Caco-2 (cell line): ENCODE measurements at places on chromosomes 4 and X.
A peak's percentile ranks its signal among the peaks of the same experiment; 100 is the strongest.

DNA sequence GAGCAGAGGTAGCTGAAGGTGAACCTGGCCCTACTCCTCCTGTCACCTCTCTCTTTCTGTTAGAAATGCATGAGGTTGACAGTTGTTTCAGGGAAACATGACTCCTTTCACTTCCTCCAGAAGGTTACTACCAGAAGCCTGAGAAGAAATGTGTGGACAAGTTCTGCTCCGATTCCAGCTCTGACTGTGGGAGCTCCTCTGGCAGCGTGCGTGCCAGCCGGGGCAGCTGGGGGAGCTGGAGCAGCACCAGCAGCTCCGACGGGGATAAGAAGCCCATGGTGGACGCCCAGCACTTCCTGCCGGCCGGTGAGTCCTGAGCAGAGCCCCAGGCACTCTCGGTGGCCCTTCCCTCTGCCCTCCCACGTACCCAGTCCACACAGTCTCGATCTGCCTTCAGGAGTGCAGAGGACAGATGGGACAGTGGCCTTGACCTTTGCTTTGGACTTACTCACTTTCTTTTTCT lies 61.3 kb upstream of the TLR2 start:
- DNase-seq, result no peak

DNA sequence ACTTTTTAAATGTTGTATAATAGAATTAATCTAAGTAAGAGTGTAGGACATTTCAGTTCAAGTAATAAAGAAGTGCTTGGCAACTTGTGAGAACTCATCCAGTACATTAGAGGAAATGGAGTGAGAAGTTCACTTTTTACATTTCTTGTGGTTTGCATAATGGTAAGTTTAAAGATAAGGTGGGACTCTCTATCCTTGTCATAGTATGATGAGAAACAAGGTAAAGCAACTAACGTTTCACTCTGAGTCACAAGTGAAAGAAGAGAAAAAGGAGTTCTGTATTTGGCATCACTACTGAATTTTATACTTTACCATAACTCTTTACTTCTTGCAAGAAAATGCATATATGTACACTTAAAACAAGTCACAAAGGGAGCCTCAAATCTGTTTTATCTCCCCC lies 219.4 kb downstream of the SLC4A4 start:
- no peak for DNase-seq

GRCh38 chr4:179836179-179837075 lies 2394.2 kb upstream of the AGA start:
- no peak for DNase-seq

DNA sequence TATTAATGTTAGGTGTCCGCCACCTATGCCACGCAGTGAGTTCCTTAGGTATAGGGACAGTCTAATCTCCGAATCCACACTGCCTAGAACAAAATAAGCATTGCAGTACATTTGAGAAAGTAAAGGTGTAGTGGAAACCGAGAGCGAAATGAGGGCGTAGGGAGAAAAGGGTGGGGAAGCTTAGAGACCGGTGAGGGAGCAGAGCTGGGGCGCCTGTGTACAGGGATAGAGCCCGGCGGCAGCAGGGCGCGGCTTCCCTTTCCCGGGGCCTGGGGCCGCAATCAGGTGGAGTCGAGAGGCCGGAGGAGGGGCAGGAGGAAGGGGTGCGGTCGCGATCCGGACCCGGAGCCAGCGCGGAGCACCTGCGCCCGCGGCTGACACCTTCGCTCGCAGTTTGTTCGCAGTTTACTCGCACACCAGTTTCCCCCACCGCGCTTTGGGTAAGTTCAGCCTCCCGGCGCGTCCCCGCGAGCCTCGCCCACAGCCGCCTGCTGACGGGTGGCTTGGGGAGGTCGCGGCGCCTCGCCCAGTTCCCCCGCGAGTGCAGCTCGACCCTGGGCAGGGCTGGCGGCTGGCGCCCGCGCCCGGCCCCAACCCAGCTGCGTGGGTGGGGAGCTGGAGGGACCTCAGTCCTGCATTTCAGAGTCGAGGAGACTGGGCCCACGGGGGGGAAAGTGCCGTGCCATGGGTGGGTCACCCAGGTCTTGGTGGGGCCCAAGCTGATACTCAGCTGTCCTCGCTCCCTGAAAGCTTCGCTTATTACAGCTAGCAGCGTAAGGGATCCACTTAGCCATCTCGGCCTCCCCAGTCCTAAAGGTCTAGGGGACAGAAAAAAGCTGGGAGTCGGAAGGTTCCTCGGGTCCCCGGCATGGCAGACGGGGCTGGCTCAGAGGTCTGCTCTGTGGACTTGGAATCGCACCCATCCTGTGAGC lies at the start of gene ANXA3:
Gene ANXA3, plus strand, starts transcription at position 351 of the 932 bp plus-strand sequence. CDS start 2,704 bp downstream, outside the sequence.
- DNase-seq, result peak; percentile 90

DNA sequence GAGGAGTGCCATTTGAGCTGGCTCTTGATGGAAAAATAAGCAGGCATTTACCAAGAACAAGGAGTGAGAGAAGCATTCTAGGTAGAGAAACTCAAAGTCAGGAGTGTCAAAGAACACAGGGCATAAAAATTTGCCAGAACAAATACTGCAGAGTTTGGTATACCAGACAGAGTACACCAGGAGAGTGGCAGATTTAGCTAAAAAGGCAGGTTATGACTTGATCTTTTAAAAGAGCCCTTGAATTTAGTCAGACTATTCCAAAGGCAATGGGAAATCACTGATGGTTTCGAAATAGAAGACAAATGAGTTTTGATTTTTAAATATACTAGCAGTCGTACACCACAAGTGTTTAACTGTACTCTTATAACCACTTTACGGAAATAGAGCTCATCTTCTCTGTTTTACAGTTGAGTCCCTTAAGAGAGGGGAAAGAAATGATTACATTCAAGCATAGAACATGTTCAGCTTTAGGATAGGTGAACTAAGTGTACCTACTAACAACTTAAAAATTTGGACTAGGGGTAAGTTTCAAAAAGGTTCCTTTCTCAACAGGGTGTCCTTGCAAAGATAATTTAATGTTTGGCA lies 10.2 kb downstream of the UBE2D3 start:
- no peak for DNase-seq

GRCh38 chr4:25993395-25994185 lies 79.6 kb downstream of the SMIM20 start:
- DNase-seq, result peak; percentile 42

DNA sequence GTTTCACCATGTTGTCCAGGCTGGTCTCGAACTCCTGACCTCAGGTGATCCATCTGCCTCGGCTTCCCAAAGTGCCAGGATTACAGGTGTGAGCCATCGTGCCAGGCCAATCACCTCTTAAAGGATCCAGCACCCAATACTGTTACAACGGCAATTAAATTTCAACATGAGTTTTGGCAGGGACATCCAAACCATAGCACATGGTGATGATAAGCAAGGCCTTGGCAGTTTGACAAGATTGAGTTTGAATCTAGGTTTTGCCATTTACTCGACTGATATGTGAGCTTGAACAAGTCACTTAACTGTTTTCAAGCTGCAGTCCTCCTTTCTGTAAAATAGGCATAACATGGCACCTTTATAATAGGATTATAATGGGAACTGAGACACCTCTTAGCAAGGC lies 84.1 kb downstream of the GPR82 start:
- DNase-seq, result no peak

DNA sequence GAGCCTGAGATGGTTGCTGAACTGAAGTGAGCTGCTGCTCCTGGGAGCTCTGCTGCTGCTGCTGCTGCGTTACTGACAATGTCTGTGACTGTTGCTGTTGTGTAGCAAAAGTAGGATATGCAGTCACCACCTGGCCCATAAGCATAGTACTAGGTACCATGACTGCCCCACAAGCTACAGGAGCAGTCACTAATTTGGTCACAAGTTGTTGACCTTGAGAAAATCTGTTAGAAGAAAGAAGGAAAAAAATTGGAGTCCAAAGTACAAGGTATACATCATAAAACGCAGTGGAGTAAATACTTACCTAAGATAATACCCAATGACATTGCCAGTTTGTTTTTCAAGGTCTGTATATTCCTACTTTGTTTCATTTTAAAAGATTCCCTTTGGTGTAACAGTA lies 42.6 kb downstream of the TMEM165 start:
- peak; percentile 15 for DNase-seq

DNA sequence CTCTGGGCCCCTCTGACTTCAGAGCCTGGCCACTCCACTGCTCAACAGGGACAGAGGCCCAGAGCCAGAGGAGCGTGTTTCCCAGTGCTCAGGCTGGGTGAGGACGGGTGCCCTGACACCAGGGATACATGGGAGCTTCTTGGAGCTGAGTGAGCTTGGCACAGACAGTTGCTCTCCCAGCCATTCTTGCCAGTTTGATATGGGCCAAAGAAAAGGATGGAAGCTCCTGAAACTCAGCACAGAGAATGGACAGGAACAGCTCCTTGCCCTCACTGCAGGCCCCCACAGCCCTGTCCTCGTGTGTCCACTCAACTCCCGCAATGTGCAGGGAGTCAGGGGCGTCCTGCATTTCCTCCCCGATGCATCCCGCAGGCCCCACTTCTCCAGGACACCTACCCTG lies 38.8 kb downstream of the NSG1 start:
- DNase-seq, result no peak

DNA sequence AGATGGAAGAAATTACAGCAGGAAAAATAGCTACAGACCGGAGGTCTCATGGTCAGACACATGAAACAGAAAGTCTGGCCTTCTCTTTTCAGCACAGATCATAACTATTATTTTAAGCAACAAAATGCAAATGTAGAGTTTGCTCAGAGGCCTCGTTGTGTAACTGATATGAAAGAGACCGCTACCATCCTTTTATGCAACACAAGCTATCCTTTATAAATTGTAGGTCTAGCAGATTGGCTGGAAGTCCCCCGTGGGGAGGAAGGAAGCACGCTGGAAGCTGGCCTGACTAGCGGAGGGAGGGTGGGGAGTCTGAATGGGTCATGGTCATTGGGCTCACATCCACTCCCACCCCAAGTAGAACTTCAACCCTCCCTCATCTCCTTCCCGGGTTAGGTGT lies 27.7 kb downstream of the DMP1 start:
- DNase-seq, result no peak

DNA sequence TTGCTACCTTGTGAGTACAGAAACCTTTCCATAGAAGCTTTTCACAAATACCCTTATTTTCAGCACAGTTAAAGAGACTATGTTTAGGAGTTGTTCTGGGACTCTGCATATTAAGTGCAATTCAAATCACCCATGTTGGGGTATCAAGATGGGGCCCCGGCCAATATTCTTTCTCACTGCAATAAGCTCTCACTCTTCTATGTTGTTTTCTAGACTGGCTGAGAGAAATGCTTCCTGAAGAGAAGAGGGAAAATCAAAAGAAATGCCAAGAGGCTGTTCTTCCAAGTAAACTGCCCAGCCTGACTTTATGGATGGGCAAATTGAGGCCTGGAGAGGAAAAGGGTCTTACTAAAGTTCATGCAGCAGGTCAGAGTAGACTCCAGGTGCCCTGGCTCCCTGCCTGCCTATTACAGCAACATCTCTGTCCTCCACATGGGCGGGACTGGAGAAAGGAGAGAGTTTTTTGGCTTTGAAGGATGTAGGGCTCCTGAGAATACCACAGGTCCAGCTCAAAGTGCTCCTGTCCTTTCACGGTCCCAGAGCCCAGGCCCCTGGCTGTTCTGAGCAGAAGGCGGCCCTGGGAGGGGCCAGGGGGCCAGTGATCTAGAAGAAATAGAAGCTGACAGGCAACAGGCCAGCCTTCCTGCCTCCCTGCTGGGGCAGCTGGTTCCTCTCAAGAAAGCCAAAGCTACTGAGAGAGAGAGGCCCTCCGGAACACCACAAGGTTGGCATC lies 745 bp upstream of the IQSEC2 start:
- DNase-seq, result no peak

GRCh38 chrX:6645216-6645615 lies 110.3 kb upstream of the VCX3A start:
- no peak for DNase-seq

- DNase-seq, result no peak
These were observed 176.0 kb downstream of the SMARCA1 start for GRCh38 chrX:129347291-129347690.

GRCh38 chrX:43166874-43167273 lies 388.9 kb upstream of the PPP1R2C start:
- no peak for DNase-seq

GRCh38 chrX:47632666-47633065 lies 2.9 kb upstream of the CFP start:
- DNase-seq, result no peak

DNA sequence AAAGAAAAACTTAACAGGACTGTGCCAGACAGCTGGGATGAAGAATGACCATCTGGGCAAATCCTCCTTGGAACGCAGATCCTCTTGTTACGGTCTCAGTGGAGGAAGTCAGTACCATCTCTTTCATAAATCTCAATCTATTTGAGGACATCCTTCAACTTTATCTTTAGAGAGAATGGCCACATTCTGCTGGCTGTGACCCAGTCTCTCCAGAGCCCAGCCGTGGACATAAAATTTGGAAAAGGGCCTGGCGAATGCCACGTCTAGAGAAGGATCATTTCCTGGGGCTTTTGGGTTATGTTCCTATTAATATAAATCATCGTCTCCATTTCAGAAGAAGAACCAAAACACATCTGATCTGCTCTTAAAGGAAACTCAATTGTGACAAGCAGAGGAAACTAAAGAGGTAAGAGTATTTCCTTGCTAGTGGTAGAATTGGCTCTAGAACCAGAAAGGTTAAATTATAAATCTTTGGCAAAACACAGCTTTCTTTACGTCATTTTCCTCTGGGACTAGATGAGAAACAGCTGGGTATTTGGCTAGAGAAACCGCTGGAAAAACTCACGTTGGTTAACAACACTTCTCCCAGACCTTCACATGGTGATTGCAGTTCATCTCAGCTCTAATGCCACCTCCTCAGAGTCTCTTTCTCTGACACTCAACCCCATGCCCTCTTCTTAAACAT lies 164.7 kb downstream of the CHIC2 start:
- DNase-seq, result no peak

GRCh38 chrX:120446498-120446897 lies 22.6 kb downstream of the LAMP2 start:
- no peak for DNase-seq

DNA sequence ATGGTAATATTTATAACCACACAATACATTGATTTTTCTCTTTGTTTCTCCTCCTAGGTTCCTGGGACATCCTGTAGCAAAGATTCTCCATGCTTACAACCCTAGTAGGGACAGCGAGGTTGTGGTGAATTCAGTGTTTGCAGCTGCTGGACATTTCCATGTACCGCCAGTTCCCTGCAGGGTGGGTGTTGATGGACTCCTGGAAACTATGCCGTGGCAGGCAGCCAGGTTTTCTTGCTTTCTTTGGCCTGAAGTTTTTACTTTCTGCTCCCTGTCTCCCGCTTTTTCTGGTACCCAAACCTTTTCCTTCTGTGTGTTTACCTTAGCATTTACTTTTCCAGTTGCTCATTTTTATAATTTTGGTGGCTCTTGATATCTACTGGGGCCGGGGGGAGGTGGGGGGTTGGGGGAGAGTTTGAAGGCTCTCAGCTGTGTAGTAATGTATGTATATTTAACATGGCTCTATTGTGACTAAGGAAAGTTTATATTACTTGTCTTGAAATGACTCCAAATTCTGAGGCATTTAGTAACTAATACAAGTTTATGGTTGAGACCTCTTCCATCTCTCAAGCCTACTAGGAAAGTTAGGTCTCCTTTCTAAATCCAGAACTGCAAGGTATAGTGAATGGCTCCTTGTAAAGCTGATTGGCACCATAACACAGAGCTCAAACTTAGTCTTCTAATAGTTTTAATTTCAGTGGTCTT lies 89.7 kb downstream of the TMEM131L start:
- no peak for DNase-seq

GRCh38 chrX:17464194-17464593 lies 89.2 kb downstream of the NHS start:
- DNase-seq, result no peak

GRCh38 chr4:156751486-156751885 lies 220.1 kb downstream of the PDGFC start:
- no peak for DNase-seq

GRCh38 chrX:119003462-119003861 lies 29.0 kb downstream of the LONRF3 start:
- no peak for DNase-seq
